GM20000 (cell line): ENCODE measurements at places on chromosomes 6 and 20.

GRCh38 chr20:21203088-21203656 is 77.3 kb downstream of the KIZ start:
- DNase-seq, result no peak

GRCh38 chr6:139406577-139407343 is 32.3 kb upstream of the CITED2 start:
- no peak for DNase-seq

GRCh38 chr20:38880952-38881735 is 45.1 kb upstream of the FAM83D start:
- DNase-seq, result no peak

- DNase-seq, result no peak
These were observed 275.4 kb downstream of the PHF3 start for GRCh38 chr6:63910863-63911551.

DNA sequence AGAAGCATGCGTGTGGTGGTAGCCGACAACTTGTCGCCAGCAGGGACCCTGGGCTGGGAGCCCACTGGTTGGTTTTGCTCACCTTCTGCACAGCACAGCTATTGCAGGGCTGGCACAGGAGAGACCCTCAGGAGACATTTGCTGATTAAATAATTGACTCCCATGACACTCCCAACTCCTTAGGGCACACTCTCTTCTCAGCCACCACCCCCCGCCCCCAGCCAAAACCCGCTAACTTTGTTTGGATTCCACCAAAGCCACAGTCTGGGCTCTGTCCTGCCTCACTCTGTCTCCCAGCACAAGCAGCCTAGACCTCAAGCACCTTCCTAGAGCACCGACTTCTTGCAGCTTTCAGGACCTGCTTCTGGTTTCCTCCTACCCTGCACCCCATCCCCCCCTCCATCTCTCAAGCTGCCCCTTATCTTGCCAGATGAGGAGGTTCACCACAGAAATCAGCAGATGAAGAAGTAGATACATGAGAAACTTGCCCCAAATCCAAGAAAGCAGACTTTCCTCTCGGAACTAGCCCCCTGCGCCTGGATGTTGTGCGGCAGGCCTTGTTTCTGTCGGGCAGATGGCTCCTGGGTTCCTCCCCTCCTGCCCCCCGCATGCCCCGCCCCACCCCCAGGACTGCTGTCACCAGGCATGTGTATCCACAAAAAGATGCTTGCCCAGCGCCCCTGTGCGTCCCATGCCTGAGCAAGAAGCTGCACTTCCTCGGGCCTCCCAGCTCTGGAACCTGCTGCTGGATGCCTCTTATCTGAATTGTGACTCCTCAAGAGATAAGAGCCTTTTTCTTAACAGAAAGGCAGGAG is 35.0 kb upstream of the CD93 start:
- DNase-seq, result no peak

- peak; percentile 11 for DNase-seq
These were observed 375.1 kb downstream of the BTBD9 start for GRCh38 chr6:38264605-38265004.

DNA sequence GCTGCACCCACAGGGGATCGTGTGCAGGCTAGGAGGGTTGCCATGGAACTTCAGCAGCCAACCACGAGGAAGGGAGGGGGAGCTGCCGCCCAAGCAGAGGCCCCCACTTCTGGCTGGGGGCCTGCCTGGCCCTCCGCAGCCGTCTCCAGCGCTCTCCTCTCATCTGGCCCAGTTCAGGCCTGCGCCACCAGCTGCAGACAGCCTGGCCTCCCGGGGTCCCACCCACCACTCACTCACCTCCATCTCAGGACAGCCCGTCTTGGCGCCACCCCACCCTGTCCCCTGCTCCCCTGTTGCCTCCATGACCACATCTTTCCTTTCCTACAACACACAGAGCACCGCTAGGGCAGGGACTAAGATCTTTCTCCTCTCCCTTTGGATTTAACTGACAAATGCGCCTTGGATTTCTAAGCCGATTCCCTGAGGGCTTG is 98.7 kb downstream of the ANKRD60 start:
- DNase-seq, result no peak

- DNase-seq, result no peak
These were observed 3.8 kb downstream of the SLC2A4RG start for GRCh38 chr20:63743210-63743970.

DNA sequence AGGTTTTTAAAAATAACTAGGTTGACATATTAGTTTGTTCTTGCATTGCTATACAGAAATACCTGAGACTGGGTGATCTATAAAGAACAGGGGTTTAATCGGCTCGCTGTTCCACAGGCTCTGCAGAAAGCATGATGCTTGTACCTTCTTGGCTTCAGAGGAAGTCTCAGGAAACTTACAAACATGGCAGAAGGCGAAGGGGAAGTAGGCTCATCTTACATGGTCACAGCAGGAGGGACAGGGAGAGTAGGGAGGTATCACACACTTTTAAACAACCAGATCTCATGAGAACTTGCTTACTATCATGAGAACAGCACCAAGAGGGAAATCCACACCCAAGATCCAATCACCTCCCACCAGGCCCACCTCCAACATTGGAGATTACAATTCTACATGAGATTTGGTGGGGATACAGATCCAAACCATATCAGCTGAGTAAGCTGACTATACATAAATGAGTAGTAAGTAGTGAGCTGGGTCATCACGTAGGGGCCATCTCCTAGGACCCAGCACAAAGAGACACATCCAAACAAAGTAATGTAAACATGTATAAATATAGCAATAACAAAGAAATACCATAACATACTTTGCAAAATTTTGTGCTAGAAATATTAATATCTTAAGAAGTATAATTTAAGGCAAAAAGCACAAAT is 31.4 kb upstream of the SIRPG start:
- DNase-seq, result no peak

GRCh38 chr20:38628580-38629470 is 27.2 kb downstream of the ARHGAP40 start:
- no peak for DNase-seq

DNA sequence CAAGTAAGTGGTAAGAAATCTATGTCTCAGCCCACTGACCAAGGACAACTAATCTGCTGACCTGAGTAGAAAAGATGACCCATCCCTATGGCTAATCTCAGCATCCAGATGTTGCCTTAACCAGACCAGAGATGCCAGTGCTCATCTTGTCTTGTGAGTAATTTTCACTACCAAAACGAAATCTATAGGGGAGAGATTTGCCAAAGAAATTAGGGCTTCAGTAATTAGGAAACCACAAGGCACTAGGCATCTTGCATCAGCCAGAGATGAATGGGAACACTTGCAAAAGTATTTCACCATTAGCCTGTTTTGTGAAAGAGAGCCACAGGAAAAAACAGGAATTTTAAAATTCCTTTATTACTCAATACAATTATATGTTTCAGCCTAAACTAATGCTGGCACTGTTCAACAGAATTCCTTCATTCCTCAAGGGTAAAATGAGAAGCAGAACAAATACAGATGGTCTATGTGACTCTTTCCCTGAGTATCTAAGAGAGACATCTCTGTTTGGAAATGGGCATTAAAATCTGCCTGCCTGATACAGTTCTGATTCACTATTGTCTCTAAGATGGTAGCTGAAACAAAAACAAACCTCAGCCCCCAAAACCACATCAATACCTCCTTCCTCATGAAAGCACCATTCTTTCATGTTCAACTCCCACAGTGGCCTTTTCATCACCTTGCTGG is 87.8 kb downstream of the GMDS start:
- peak; percentile 34 for DNase-seq

- no peak for DNase-seq
These were observed 249.0 kb downstream of the UTRN start for GRCh38 chr6:144534180-144534579.

- no peak for DNase-seq
These were observed 171.7 kb upstream of the CCN2 start for GRCh38 chr6:132122871-132123270.

- DNase-seq, result no peak
These were observed 670.5 kb upstream of the IMPG1 start for GRCh38 chr6:76742919-76743318.

DNA sequence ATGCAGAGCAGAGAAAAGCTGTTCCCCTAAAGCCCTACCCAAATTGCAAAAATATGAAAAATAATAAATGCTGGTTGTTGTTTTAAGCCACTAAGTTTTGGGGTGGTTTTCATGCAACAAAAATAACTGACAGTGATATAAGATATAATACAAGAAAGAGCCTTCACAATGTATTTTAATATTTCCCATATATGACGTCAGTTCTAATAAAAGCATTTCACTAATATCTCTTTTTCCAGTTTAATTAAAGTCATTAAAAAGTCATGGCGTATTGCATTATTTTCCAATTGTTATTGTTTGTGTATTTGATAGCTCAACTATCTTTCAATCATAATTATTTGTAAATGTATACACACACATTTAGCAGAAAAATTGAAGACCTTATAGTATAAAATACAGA is 134.7 kb upstream of the EPHA7 start:
- DNase-seq, result no peak

DNA sequence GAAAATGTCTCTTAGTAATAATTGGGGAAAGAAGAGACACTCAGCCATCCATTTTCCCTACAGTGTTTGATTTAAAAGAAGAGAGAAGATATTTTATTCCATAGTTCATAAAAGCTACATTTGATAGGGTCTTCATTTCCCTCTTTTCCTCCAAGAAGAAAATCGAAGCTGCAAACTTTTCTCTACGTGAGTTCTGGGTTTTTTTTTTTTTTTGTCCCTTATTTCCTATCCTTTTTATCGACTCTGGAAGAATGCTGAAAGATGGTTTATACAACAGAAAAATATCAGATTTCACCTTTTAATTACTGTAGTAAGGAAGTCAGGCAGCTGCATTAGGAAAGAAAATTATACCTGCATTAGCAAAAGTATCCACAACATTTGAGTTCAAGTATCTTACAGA is at the start of gene OR2J1:
TSS of gene OR2J1 (plus strand) at position 301 of the 400 bp plus-strand sequence. CDS start 1,453 bp downstream, outside the sequence.
- no peak for DNase-seq

- peak; percentile 42 for DNase-seq
These were observed 71.7 kb downstream of the RCAN2 start for GRCh38 chr6:46419576-46420002.

GRCh38 chr20:16245879-16246278 is 327.4 kb downstream of the KIF16B start:
- DNase-seq, result no peak

DNA sequence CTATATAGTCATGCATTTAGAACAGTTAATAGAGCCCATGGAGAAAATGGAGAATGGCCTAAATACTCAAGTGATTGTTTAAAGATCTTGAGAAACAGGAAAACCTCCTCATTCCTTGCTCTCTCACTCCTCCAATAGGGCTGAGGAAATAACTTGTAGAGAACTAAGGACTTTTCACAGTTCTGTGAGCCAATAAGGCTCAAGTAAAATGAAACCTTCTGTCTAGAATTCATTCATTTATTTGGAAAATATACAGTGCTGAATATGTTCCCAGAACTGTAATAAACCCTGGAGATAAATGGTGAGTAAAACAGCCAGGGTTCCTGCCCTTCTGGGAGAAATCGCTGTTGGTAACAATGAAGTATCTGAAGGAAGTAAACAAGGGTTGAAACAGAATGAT is 35.3 kb downstream of the ELOVL2 start:
- no peak for DNase-seq

- no peak for DNase-seq
These were observed 131.7 kb downstream of the PLCB4 start for GRCh38 chr20:9200620-9201019.

- DNase-seq, result no peak
These were observed 122.6 kb upstream of the ID4 start for GRCh38 chr6:19714434-19715166.

- no peak for DNase-seq
These were observed 139.4 kb downstream of the UST start for GRCh38 chr6:148885925-148886845.

- no peak for DNase-seq
These were observed 35.4 kb downstream of the FNDC1 start for GRCh38 chr6:159204605-159205004.

GRCh38 chr6:16933961-16934360 is 167.9 kb upstream of the STMND1 start:
- DNase-seq, result no peak

- DNase-seq, result no peak
These were observed 6.5 kb downstream of the RPS6KA2 start for GRCh38 chr6:166620478-166621113.
